Heart right ventricle (tissue), 16 donors: ENCODE measurements at places on chromosomes 11 and 22. TPM values are rescaled to one million over a fixed set of nuclear protein-coding genes. Genes with fewer than 3 reads are reported as not detected.

Gene RFPL2
- not detected for polyA plus RNA-seq

Gene MS4A10
- not detected for polyA plus RNA-seq

Gene HBB
- not detected for polyA plus RNA-seq

Gene TRPM5
- polyA plus RNA-seq = not detected

Gene DNAL4
- 7.7 TPM for polyA plus RNA-seq

Gene PGR
- polyA plus RNA-seq = 1.2 TPM

Gene POU2F3
- polyA plus RNA-seq = 0.03 TPM

Gene SCUBE2
- 0.22 TPM for polyA plus RNA-seq

Gene CD248
- 35.9 TPM for polyA plus RNA-seq

Gene OR4A5
- not detected for polyA plus RNA-seq

Gene ZBTB16
- polyA plus RNA-seq = 39.6 TPM

Gene CYP2D6
- 0.95 TPM for polyA plus RNA-seq

Gene ROBO4
- polyA plus RNA-seq = 17.9 TPM

Gene RBMXL2
- polyA plus RNA-seq = not detected

Gene UCP3
- polyA plus RNA-seq = 0.83 TPM

Gene ARHGAP20
- 0.15 TPM for polyA plus RNA-seq

Gene GNG3
- polyA plus RNA-seq = 0.16 TPM

Gene ZNF214
- polyA plus RNA-seq = 0.68 TPM

Gene TTC12
- 4.7 TPM for polyA plus RNA-seq

Gene MS4A4E
- polyA plus RNA-seq = 1.6 TPM

Gene C22orf42
- not detected for polyA plus RNA-seq

Gene KRTAP5-1
- not detected for polyA plus RNA-seq

Gene GLYATL1
- polyA plus RNA-seq = 0.06 TPM

Gene TH
- polyA plus RNA-seq = 0.15 TPM

Gene SNX19
- polyA plus RNA-seq = 10.4 TPM

Gene CNGA4
- polyA plus RNA-seq = not detected

Gene TPH1
- 0.03 TPM for polyA plus RNA-seq

Gene FAT3
- polyA plus RNA-seq = 0.07 TPM

Gene CCDC188
- polyA plus RNA-seq = 0.51 TPM

Gene MAPK8IP2
- polyA plus RNA-seq = 0.22 TPM

Gene GAL3ST1
- 0.29 TPM for polyA plus RNA-seq

Gene ZP1
- polyA plus RNA-seq = 0.51 TPM

Gene NCR3LG1
- polyA plus RNA-seq = 0.29 TPM

Gene OR8D2
- polyA plus RNA-seq = not detected

Gene TFIP11
- 25.0 TPM for polyA plus RNA-seq

Gene P2RX6
- 0.07 TPM for polyA plus RNA-seq

Gene GAL
- polyA plus RNA-seq = not detected

Gene APOA5
- polyA plus RNA-seq = not detected

Gene CYTH4
- 2.1 TPM for polyA plus RNA-seq

Gene TRIM21
- polyA plus RNA-seq = 12.0 TPM

Gene UBASH3B
- 1.4 TPM for polyA plus RNA-seq

Gene PRG3
- polyA plus RNA-seq = not detected

Gene LDHAL6A
- not detected for polyA plus RNA-seq

Gene ARHGAP8
- polyA plus RNA-seq = 0.22 TPM

Gene MCHR1
- polyA plus RNA-seq = 0.39 TPM

Gene POU2AF1
- polyA plus RNA-seq = 0.15 TPM

Gene RTN4RL2
- 1.3 TPM for polyA plus RNA-seq

Gene PATE2
- polyA plus RNA-seq = not detected

Gene ST14
- 0.73 TPM for polyA plus RNA-seq

Gene PLA2G6
- 35.1 TPM for polyA plus RNA-seq

Gene OR8D4
- not detected for polyA plus RNA-seq
